Cardiac septum (tissue), 1 donor: ENCODE measurements at places on chromosomes 7 and 10. TPM values are rescaled to one million over a fixed set of nuclear protein-coding genes. Genes with fewer than 3 reads are reported as not detected.

TBC1D12 gene
- total RNA-seq = 6.3 TPM

FAM131B gene
- total RNA-seq = 0.19 TPM

TMEM184A gene
- 0.08 TPM for total RNA-seq

ACTR3C gene
- total RNA-seq = 4.6 TPM

STARD3NL gene
- total RNA-seq = 26.4 TPM

MBL2 gene
- not detected for total RNA-seq

GJD4 gene
- not detected for total RNA-seq

DDX50 gene
- 26.7 TPM for total RNA-seq

CLDN4 gene
- not detected for total RNA-seq

MTPN gene
- 121 TPM for total RNA-seq

SLC13A1 gene
- not detected for total RNA-seq

ANXA8 gene
- total RNA-seq = not detected

ADAM12 gene
- total RNA-seq = 1.3 TPM

UTF1 gene
- not detected for total RNA-seq

HPS6 gene
- 12.1 TPM for total RNA-seq

DEPP1 gene
- total RNA-seq = 45.5 TPM

CPA4 gene
- 0.16 TPM for total RNA-seq

NRBF2 gene
- 12.0 TPM for total RNA-seq

MKI67 gene
- 1.1 TPM for total RNA-seq

SMKR1 gene
- not detected for total RNA-seq

TAS2R3 gene
- total RNA-seq = 0.35 TPM
